Progenitor cell of endocrine pancreas (in vitro differentiated cells): ENCODE measurements at places on chromosomes 2 and 18.

GRCh38 chr18:24544949-24545348 is 84.5 kb downstream of the HRH4 start:
- no peak for DNase-seq

GRCh38 chr2:186515376-186515775 is 29.3 kb downstream of the ZC3H15 start:
- DNase-seq = no peak

GRCh38 chr18:13409997-13410396 is 191.4 kb downstream of the LDLRAD4 start:
- no peak for DNase-seq

GRCh38 chr18:7457262-7457661 is 109.9 kb upstream of the PTPRM start:
- DNase-seq = no peak

DNA sequence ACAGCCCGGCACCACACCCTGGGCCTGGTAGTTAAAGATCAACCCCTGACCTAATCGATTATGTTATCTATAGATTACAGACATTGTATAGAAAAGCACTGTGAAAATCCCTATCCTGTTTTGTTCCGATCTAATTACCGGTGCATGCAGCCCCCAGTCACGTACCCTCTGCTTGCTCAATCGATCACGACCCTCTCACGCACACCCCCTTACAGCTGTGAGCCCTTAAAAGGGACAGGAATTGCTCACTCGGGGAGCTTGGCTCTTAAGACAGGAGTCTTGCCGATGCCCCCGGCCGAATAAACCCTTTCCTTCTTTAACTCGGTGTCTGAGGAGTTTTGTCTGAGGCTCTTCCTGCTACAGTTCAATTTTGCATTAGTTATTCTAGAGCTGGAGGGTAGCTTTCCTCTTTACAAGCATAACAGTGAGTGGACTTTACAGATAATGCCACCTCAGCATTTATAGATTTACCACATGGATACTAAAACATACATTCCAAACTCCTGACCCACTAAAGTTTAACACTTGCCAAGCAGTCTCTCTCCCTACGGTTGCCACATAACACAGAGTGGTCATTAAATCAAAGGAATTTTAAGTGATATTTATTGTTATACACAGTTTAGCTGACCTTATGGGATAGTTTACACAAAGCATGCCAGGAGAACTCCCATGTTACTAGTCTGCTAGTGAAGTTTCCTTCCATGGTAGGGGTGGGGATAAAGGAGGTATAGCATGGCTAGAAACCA is 101.0 kb downstream of the EVA1A start:
- DNase-seq = no peak

- DNase-seq = no peak
Observed at GRCh38 chr2:118050386-118050785, 36.5 kb upstream of the CCDC93 start.

GRCh38 chr2:35220461-35220860 is 1135.1 kb upstream of the CRIM1 start:
- no peak for DNase-seq

GRCh38 chr2:60468382-60469085 is 84.9 kb downstream of the BCL11A start:
- DNase-seq = no peak

- DNase-seq = no peak
Observed at GRCh38 chr2:64393383-64394010, 60.5 kb upstream of the LGALSL start.

- no peak for DNase-seq
Observed at GRCh38 chr2:132953771-132954170, 283.8 kb upstream of the LYPD1 start.

GRCh38 chr2:110818767-110819481 is 86.6 kb downstream of the ACOXL start:
- no peak for DNase-seq

- DNase-seq = no peak
Observed at GRCh38 chr2:151033271-151034248, 228.1 kb downstream of the RBM43 start.

- no peak for DNase-seq
Observed at GRCh38 chr2:59196491-59196890, 955.4 kb upstream of the FANCL start.

GRCh38 chr2:241982706-241983570 is 113.4 kb downstream of the RTP5 start:
- no peak for DNase-seq

DNA sequence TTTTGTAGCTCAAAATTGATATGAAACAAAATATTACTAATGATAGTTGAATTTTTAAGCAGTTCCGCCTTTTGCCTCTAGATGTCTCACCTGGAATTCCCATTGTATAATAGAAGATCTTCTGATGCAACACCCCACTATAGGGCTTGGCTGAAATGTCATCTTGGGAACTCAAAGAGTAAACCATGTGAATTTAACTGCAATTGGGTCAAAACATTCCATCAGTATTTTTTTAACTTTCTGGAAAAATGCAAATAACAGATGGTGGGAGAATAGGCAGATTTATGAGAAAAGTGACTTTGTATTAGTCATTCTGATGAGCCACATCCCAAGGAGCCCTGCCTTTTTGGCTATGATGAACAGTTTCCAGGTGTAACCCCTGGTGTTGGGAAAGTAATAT is 489.9 kb downstream of the NYAP2 start:
- DNase-seq = no peak

- DNase-seq = no peak
Observed at GRCh38 chr2:213476641-213477040, 192.4 kb downstream of the SPAG16 start.

DNA sequence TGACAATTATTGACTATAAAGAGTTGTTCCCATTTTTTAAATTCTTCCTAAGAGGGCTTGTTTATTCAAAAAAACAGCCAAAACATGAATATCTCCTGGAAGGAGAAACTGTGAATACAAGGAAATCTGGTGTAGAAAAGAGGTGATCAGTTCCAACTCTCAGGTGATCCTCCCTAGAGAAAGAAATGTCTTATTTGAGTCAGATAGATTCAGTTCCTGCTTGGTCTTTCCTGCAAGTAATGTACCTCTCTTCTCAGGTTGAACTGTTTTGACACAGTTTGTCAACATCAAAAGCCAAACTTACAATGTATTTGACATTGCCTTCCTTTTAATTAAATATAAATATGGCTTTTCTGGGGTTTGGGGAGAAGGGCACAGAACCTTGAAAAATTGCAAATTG is 567.4 kb downstream of the ARHGAP15 start:
- DNase-seq = no peak

GRCh38 chr2:217902379-217903141 is 100.2 kb downstream of the TNS1 start:
- no peak for DNase-seq
